ENCODE measurements at places on chromosomes 16 and 17.

- DNase-seq: no peak
Measured at GRCh38 chr16:49454426-49455180, 81.0 kb downstream of the C16orf78 start.

- DNase-seq: no peak
Measured at GRCh38 chr17:55300479-55301290, 35.9 kb downstream of the HLF start.

DNA sequence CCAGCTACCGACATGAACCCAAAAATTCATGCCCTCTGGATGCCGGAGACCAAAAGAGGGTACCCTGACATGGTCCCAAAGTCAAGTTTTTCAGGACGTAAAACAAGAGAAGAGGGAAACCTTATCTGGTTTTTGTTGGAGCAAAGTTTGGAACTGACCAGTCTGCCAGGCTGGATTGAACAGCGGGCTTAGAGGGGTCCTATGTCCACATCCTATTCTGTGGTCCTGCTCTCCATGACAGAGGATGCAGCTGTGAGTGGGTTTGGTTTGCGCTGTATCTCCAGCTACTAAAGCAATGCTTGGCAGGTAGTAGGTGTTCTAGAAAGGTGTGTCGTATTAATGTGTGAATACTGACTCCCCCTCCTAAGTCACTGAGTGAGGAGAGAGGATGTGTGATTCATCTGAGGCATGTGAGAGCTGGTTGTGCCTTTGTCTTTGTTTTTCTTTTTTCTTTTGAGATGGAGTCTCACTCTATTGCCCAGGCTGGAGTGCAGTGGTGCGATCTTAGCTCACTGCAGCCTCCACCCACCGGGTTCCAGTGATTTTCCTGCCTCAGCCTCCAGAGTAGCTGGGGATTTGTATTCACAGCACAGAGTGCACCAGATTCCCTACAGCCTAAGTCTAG lies 31.0 kb downstream of the PMM2 start:
- DNase-seq: no peak

DNA sequence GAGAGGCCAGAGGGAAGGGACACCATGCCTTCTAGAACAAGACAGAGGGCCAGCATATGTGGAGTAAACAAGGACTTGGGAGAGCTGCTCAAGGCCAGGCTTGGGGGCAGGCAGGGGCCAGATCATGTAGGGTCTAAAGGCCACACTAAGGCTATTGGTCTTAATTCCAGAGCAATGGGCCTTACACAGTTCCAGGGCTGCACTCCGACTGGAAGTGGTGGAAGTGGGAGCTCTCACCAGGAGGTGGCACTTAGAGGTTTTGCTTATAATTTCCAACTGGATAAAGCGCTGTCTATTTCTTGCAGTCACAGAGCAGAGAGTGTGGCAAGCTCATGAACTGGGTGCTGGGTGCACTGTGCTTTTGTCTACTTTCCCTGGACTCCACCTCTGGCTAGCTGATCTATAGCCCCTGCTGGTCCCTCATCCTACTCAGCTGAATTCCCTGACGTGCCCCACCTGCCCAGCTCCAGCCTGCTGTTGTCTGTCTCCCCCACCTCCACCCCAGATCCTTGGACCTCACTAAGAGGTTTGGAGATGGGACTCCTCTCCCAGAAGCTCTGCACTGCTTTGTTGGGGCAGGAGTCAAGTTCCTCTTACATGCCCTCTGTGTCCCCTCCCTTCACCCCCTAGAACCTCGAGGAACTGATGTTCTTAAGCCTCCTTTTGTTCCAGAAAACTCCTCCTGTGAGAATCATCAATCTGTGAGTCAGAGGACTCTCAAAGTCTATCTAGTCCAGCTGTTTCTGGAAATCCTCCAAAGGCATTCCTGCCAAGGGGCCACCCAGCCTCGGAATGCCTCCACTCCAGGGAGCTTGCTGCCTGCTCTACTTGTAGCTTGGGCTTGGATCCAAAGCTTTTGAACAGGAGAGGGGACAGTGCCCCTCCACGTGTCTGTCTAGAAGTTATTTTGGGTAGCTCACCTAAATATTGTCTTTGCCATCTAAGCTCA lies 48.1 kb upstream of the KSR1 start:
- peak; percentile 83 for DNase-seq

- DNase-seq: peak; percentile 84
Measured at GRCh38 chr17:43536236-43536992, 9.7 kb downstream of the ETV4 start.
